Activated CD8-positive, alpha-beta memory T cell treated with anti-CD3 and anti-CD28 coated beads for 48 hours (primary cell): ENCODE measurements at places on chromosomes 4 and X.

GRCh38 chr4:38855466-38855865 is 1.2 kb downstream of the TLR6 start:
- DNase-seq, result no peak

DNA sequence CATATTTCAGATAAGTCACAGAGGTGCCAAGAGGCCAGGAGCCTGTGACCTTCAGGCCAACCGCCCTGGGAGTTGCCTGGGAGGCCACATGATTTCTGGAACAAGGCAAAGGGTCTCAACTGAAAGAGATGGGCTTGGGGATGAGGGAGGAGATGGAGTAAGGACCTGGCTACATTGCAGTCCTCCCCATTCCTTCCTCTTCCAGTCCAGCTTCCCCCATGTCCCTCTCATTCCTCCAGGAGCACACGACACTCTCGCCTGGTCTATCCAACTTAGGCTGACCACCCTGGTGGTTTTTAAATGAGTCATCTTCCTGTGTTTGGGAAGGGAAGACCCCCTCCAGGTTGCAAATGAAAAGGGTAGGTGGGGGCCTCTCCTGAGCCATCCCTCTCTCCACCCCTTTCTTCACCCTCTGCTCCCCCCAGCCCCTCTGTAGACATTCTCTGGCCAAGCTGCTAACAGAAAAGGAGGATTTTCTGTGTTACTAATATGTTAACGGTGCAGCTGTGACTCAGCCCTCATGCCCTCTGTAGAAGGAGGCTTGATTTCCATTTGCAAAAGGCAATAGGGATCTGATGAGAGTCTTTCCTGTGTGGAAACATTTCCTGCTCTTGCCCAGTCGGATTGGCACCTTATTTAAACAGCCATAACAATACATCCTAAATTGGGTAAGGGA is 79.2 kb downstream of the RTL5 start:
- no peak for DNase-seq

DNA sequence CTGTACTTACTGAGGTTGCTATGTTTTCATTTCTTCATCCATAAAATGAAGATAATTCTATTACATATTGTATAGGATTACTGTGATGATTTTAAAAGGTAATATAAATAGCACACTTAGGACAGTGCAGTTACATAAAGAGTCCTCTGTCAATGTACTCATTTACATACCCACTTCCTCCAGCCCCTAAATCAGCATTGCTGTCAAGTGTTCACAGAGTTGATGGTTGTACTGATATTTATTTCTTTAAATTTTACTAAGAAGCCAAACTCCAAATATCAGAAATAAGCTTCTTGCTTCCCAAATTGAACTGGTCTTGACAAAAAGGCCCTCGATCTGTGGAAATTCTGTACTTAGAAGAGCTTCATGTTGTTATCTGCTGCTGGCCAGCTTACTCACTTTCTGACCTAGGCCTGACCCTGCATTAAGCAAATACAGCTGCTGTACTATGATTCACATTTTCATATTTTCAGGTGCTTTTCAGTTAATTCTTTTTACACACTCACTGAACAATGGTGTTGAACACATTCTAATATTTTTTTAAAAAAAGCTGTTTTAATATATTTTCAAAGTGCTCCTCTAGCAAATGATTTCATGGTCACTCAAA is 259.6 kb downstream of the UNC5C start:
- DNase-seq, result no peak

- no peak for DNase-seq
Observed at GRCh38 chr4:79688691-79689090, 280.7 kb upstream of the GK2 start.

DNA sequence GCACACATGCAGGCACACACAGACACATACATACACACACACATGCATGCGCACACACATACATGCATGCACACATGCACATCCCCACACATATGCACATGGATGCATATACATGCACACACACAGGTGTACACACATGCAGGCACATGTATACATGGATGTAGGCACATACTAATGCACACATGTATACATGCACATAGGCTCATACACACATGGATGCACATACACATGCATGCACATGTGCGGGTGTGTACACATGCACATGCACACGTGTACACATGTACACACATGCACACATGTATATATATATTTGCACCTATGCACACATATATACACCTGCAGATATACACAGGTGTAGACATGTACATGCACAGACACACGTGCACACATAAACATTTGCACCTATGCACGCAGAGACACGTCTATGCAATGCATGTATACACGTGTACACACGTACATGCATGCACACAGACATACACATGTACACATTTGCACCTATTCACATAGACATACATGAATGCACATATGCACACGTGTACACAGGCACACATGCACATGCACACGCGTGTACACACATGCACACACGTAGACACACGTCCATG is 4.0 kb downstream of the PLCXD1 start:
- no peak for DNase-seq

GRCh38 chr4:43276321-43276720 is 383.8 kb downstream of the GRXCR1 start:
- no peak for DNase-seq

- no peak for DNase-seq
Observed at GRCh38 chr4:17688011-17688441, 73.6 kb downstream of the MED28 start.
